ENCODE measurements at places on chromosomes 3 and 15.

DNA sequence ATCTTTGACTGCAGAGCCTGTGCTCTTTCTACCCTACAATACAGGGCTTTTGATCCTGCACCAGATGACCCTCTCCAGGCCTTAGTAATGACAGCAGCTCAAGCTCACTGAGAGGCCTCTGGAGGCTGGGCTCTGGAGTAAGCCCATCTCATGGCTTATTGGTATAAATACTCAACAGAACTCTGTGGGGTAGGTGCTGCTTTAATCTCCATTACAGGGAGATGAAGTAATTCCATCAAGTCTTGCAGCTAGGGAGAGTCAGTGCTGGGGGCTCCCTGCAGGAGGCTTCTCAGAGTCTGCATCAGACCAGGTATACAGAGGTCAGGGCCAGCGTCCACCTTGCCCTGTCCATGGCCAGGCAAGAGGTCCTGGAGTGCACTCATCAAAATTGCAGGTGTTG is 89.2 kb upstream of the SLC6A11 start:
- no peak for DNase-seq

DNA sequence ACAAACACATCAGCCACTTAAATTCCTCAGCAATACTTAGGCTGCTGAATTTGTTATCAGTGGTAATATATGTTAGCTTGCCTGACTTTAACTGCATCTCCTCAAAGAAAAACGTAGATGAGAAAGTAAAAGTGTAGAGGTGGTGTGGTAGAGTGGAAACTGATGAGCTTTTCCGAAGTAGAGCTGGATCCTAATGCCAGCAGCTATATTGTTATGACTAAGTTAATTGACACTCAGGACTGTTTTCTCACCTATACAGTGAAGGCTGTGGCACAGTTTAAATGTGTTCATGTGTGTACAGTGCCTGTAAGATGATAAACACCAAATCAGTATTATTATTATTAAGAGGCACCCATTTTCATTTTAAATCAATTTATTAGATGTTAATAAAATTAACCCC is 174.9 kb downstream of the TNIK start:
- DNase-seq, result no peak

DNA sequence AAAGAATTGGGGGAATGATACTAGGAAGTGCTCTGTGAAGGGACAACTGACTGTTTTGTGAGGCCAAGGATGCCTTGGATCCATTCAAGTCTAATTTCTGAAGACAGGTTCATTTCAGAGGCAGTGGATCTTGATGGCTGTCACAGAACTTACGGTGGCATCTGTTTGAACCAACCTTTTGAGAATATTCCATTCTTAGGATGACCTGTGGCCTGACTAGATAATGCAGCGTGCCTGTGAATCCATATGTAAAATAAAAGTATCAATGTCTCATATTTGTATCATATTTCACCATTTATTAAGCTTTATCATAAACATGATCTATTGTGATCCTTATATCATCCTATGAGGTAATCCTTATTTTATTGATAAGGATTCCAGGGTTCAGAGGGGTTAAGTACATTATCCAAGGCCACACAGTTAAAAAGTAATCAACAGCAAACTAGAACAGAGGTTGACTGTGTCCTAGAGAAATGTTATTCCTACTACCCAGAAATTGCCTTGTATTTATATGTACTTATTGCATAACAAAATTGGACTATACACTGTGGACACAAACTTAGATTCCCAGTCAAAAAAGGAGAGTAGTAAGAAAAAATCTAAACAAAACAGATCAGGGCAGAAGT is 34.3 kb downstream of the IL1RAP start:
- no peak for DNase-seq

- peak; percentile 77 for DNase-seq
Observed at GRCh38 chr3:99114565-99115291, 213.2 kb upstream of the DCBLD2 start.

GRCh38 chr15:48978638-48979037 is 14.9 kb upstream of the SHC4 start:
- no peak for DNase-seq

DNA sequence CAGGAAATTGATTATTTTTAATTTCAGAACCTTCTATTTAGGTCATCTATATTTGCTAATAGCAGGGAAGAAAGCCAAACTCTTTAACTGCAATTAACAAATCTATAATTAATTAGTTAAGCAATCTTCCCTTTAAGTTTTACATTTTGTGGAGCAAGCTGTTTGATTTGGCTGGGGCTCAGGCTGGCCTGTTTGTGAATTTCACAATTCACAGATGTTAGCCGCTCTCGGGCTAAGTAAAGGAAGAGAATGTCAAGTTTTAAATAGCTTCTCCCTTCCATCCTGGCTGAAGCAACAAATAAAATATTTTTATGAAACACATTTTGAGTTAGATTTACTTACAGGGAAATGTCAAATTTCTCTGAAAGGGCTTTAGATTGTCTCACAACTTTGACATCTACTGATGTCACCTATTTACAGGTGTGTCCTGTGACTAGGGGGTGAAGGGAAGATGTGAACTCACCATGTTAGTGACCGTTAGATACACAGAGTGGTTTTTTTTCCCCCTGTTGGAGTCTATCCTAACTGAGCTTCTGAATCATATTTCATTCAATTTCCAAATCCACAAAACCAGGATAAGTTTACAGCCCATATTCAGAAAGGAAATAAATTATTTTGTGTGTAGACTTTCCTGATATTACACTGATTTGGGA is 1.3 kb upstream of the TP63 start:
- no peak for DNase-seq

GRCh38 chr15:35327789-35328188 is 218.2 kb downstream of the DPH6 start:
- DNase-seq, result no peak

DNA sequence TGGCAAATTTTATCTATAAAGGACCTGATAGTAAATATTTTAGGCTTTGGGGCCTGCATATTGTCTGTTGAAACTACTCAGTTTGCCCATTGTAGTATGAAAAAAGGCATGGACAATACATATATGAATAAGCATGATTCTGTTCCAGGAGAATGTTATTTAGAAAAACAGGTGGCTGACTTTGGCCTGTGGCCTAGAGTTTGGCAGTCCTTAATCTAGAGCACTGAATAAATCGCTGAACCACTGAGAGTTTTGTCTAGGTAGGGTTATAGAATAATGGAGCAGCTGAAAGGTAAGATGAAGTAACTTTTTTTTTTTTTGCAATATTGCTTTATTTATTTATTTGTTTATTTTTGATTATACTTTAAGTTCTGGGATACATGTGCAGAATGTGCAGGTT is 75.0 kb downstream of the LRRC49 start:
- DNase-seq, result no peak

GRCh38 chr3:80550174-80550573 is 782.4 kb upstream of the ROBO1 start:
- no peak for DNase-seq

DNA sequence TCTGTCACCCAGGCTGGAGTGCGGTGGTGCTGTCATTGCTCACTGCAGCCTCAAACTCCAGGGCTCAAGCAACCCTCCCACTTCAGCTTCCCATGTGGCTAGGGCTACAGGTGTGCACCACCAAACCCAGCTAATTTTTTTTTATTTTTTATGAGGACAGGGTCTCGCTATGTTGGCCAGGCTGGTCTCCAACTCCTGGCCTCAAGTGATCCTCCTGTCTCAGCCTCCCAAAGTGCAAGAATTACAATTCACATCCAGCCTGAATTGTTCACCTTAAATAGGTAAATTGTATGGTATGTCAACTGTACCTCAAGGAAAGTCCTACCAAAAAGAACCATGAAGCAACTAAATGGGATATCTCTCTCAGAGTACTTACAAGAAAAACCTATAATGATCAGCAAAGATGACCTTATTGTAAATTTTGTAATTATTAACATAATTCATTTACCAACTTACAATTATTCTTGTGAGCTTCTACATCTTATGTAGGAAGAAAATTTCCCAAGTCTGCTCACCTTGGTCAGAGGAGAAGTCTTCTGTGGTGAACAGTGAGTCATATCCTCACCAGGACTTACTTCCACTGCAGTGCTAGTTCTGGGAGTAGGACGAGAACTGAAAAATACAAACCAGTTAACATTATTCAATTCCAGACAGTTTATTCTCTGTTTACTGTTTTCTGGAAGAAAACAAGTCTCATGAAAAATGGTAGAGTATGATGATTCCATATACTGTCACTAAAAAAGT is 54.4 kb downstream of the ULK4 start:
- peak; percentile 21 for DNase-seq

- DNase-seq, result no peak
Observed at GRCh38 chr15:76165951-76166350, 106.2 kb downstream of the TMEM266 start.

GRCh38 chr3:14649466-14649865 is 2.1 kb upstream of the CCDC174 start:
- no peak for DNase-seq

- no peak for DNase-seq
Observed at GRCh38 chr3:24373198-24373959, 121.3 kb downstream of the THRB start.

DNA sequence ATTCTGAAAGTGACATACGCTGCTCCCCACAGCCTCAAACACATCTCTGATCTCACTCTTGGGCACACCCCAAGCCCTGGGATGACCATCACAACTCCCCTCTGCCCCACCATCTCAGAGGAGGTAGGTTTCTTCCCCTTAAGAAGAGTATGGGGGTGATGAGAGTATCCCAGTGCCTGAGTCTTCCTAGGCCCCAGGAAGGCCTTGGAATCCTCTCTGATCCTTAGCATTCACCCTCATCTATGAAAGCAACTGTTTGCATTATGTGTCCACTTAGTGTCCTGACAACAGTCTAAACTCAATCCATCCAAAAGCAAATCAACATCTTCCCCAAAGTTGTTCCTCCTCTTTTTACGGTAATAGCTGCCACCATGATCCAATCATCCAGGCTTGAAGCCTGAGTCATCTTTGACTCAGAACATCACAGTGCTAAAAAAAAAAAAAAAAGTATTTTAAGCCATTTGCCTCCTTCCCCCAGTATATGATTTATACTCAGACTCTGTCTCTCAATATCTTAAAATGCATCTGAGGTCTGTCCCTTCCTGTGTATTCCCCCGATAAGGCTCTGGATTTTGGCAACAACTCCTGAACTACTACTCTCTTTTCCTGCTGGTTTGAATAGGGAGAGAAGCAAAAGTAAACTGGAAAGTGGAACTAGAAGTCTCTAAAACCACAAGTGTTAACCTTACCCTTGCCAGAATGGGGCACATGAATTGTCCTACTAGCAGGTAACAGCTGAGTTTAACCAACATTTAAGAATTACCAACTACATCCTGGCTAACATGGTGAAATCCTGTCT is 22.5 kb downstream of the POPDC2 start:
- peak; percentile 89 for DNase-seq

- DNase-seq, result no peak
Observed at GRCh38 chr3:109902549-109902948, 565.2 kb upstream of the DPPA4 start.

GRCh38 chr3:182636646-182637045 is 156.7 kb upstream of the ATP11B start:
- no peak for DNase-seq

GRCh38 chr15:66405615-66406014 is 18.9 kb downstream of the MAP2K1 start:
- DNase-seq, result no peak

GRCh38 chr15:27081676-27082418 is 110.9 kb downstream of the GABRG3 start:
- DNase-seq, result no peak

GRCh38 chr3:72636969-72637597 is 211.2 kb downstream of the SHQ1 start:
- DNase-seq, result no peak

DNA sequence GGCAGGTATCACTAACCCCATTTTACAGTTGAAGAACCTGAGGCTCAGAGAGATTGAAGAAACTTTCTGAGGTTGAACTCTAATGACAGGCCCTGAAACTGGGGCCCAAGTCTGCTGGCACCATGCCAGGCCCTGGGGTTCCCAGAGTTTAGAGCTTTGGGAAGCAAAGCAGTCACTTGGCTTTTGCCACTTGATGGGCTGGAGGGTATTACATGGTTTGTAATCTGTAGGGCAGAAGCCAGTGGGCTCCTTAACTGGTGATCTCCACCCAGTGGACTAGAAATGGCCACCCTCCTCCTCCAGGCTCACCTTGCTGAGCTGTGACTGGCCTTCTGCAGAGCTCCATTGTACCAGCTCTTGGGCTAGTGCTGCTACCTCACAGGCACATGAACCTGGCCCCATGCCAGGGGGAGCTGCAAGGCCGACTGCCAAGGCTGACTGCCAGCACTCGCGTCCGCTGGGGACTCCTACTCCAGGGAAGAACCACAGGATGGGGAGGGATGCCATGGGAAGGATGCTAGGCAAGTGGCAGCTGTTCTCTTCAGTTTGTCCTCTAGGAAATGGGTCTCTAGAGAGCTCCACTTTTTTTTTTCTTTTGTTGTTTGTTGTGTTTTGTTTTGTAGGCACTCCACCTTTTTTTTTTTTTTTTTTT is 104.8 kb downstream of the ETFA start:
- DNase-seq, result peak; percentile 25

DNA sequence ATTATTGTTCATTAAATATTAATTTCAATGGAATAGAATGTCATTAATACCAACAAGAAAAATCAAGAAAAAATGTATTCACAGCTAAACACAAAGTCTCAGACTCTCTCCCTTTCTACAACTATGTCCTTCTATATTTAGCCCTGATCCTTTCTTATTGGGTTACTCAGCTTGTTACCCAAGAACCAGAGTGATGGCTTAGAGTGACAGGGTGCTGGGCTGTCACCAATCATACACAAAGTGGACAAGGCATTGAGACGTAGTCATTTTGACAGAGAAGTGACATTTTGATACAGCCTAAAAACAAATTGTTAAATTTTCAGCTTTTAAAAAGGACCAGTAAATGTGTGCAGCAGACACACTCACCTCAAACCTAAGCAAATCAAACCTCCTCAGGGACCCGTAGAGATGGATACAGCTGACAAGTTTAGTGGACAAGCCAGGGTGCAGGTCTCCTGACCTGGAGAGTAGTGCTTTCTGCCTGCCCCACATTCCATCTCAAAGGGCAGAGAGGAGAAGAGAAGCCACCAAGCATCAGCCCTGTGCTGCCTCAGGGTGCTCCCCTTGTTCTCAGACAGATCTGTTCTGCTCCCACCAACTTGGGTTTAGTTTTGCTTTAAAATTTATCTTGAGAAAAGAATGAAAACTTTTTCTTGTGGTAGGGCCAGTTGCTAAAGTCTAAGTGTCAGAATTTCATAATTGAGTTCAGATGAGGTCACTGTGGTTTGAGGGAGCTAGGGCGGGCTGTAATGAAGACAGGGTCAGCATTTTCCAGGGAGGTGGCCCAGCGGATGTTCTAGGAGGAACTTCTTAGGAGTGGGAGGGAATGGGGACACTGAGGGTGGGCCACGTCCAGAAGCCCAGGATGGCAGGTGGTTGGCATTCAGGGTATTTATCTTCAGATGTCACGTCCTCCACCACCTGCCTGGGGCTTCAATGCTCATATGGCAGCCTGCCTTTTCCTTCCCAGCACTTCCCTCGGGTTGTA is 136.5 kb upstream of the TBL1XR1 start:
- no peak for DNase-seq

GRCh38 chr3:38157595-38157994 is 7.7 kb upstream of the OXSR1 start:
- DNase-seq, result no peak

Measured in EL (cell line).